ENCODE measurements at places on chromosomes 3 and 15.

GRCh38 chr15:29141308-29142128, 128.1 kb downstream of the NSMCE3 start:
- no peak for DNase-seq

- DNase-seq, result no peak
Measured at GRCh38 chr3:149648525-149648924, 9.3 kb downstream of the WWTR1 start.

DNA sequence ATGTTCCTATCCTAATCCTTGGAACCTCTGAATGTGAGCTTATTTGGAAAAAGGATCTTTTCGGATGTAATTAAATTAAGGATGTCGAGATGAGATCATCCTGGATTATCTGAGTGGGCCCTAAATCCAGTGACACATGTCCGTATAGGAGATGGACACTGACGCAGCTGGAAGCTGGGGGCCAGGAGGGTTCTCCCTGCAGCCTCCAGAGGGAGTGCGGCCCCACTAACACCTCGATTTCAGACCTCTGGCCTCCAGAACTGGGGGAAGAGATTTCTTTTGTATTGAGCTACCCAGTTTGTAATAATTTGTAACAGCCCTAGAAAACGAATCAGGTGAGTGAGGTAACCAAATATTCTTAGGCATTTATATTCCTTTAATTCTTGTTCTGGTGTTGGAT, 2.5 kb downstream of the DNAJB8 start:
- no peak for DNase-seq

DNA sequence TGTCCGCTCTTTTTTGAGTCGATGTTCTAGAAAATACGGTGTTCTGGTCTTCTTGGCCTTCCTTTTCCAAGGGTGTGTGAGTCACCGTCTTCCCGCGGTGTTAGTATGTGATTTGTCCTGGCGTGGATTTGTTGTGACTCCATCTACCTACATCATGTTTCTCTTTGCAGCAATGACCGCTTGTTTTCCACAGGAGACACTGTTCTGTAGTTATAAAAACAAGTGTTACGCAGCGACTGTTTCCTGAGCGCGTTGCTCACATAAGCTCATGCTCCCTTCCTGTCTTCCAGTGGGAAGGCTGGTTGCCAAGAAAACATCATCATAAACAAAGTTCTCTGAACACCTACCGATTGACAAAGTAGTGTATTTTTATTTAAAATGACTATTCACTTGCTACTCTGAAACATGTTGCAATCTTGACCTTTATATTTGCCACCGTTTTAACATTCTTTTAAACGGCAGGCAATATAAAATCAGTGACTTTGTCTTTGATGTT, 19.0 kb downstream of the USP13 start:
- DNase-seq, result no peak

DNA sequence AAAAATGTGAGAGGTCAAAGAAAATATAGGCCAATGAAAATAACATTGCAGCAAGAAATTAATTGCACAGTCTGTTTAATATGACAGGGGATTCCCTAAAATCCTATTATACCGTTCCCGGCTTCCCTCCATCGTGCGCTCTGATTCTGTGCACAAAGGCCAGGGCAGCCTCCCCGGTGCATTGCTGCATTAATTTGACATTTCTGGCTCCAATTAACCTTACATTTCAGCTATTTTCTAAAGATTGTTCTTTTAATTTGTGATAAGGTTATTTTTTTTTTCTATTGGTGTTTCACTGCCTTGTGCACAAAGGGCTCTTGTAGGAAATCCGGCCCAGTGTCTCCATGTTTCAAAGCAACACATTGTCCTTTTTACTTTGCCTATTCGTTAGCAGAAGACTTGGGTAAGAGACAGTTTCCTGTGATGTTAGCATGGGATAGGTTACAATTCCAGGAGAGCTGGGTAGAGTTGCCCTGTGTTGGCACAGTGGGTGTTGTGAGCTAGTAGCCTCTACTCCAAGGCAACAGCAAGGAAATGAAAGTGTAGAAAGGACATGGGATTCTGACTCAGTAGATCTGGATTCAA, 257.3 kb upstream of the IGF1R start:
- DNase-seq, result no peak

DNA sequence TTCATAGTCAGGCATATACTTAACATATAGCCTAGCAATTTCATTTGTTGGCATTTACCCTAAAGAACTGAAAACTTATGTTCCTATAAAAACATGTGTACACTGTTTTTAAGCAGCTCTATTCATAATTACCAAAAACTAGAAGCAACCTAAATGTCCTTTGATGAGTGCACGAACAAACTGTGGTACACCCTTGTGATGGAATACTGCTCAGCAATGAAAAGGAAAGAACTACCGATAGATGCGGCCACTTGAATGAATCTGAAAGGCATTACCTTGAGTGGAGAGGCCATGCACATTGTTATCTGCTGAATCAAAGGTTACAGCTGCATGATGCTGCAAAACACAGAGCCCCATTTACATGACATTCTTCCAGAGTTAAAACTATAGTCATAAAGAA, 44.7 kb downstream of the CFAP92 start:
- no peak for DNase-seq

- no peak for DNase-seq
Measured at GRCh38 chr3:183536238-183536880, 19.1 kb downstream of the KLHL6 start.

GRCh38 chr3:50617096-50617791, at the start of gene MAPKAPK3:
MAPKAPK3 (plus strand) TSS chr3:50617151; CDS start chr3:50617566, 415 bp downstream.
- DNase-seq, result peak; percentile 87

DNA sequence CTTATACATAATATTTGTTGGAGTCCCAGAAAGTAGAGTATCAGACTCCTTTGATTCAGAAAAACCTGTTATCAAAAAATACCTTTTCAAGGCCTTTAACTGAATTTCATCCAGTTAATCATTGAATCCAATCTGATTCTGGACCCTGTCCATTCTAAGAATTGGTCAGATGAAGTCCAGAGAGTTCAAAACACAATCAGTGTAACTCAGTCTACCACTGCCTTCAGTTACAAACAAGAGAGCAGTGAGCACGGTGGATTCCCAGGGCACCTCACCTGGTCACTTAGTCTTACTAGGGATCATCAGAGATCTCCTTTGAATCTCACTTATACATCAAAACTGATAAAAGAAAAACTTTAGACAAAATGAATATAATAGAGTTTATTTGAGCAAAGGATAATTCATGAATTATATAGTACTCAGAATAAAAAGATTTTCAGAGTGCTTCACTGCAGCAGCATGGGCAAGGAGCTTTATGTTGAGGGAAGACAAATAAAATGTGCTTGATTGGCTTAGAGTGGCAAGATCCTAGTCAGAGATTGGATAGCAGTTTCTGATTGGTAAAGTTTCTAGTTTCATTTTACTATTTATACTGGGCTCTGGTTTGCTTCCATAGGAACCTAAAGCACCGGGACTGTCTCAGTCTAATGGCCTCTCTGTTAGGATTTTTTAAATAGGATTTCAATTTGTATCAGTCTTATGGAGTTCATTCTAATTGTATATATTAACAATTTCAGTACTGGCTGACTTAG, 474.9 kb upstream of the GOLIM4 start:
- no peak for DNase-seq

DNA sequence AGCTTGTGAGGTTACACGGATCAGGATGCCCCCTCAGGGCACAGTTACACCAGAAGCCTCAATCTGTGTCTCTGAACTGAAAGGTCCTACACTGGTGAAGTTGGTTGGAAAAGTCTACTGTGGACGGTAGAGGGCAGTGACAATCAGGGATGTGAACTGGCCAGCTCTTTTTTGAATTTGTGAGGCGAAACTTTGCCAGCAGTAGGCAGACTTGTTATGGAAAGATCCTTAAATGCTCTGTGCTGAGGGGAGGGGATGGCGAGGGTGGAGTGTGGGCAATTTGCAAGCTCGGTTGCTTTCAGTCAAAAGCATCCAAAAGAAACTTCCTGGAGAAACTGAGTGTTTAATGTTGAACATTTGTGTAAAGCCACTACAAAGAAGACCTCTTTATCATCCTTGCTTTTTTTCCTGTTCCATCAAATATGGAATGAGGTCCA, 127.4 kb upstream of the ABHD17C start:
- peak; percentile 35 for DNase-seq

DNA sequence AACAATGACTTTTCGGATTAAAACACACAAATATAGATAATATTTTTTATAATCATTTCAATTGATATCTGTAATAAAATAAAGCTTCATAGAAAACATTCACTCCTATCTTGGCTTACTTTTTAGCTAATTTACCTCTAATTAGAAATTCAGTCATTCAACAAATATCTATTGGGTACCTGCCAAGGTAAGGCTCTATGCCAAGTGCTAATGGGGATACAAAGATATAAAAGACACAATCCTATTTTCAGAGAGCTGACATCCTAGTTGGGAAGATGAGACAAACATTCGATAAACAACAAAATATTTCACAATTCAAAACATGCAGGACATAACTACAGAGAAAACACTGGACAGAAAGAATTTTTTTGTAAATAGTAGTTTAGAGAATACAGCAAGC, 63.3 kb downstream of the ULK4 start:
- DNase-seq, result no peak

DNA sequence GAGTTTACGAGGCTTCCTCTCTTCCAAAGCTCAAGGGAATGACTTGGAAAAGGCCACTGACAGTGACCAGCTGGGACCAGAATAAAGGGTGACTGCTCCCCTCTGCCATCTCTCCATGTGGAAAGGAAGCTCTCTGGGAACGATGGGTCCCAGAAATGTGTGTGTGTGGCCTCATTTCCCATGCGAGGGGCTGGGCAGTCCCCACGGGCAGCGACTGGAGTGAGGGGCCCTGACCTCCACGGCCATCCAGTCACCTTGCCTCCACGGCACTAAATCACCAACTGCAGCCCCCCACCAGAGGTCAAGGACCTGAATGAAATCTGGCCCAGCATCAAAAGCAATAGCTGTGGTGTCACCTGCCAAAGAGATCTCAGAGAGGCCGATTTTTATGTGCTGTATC, 29.6 kb downstream of the RGMA start:
- DNase-seq, result no peak

DNA sequence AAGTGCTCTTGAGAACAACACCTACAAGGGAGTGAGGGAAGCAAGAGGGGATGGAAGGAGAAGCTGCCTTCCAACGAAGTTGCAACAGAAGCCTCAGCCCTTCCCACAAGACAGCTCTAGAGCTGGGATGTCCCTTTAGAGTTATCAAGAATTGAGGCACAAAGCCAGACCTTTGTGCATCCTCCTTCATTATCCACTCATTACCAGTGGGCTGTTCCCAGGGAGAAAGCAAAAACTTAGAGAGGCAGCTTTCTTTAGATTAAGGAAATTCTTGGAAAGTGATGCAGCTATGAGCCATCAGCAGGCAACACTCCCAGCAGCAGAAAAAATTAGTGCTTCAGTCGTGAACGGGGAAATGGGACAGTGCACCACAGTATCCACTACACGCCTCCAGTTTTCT, 10.6 kb upstream of the CD96 start:
- DNase-seq, result no peak

- no peak for DNase-seq
Measured at GRCh38 chr3:18012436-18012835, 270.0 kb upstream of the TBC1D5 start.

- DNase-seq, result no peak
Measured at GRCh38 chr3:170585937-170586310, at the start of gene SLC7A14. SLC7A14 (minus strand) TSS chr3:170586075; CDS start chr3:170526936, 59,139 bp downstream.

DNA sequence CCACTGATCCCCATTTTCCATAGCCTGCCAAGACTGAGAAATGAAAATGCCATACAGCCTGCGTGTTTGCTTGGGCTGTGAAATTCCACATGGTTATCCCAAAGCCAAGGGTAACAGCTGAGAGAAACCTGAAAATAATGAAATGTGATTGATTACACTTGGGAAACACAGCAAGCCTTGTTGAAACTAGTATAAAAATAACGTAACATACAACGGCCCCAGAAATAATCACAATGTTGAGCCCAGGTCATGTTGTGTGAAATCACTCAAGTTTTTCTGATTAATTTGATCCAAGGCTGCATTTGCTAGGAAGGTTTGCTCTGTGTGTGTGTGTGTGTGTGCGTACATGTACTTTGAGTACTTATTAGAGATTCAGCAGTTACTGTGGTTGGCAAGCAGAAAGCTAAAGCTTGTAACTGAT, 269.0 kb downstream of the OXSM start:
- DNase-seq, result no peak

DNA sequence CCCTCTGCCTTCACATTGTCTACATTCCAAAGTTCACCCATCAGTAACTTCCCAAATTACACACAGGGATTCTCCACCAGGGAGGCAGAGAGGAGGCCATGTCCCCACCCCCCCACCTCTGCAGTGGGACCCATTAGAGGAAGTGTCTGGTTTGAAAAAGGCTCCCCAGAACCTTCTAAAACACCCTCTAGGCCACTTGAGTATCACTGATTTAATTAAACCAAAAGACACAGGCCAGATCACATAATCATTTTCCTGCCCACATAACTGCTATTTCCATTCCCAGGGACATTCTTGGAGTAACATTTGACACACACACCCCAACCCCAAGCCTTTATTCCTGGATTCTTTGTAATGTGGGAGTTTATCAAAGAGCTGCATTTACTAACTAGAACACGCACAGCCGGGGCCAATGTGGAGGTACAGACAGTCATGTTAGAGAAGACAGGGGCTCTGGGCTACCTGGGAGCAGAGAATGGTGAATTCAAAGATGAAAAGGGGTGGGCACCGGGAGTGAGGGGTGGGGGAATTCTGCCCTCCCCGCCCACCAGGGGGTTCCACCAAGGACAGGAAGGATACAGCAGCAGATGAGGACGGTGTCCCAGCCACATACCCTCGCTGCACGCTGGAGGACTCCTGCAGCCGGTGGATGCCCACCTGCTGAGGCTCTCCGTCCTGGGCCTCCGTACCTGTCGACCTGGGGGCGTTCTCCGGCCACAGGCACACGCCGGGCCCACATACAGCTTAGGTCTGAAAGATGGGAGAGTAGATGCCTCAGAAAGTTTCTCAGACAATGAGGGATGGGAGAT, 201.4 kb upstream of the CTNNB1 start:
- DNase-seq, result no peak

GRCh38 chr3:24496529-24497482, 2.2 kb upstream of the THRB start:
- DNase-seq, result peak; percentile 84

DNA sequence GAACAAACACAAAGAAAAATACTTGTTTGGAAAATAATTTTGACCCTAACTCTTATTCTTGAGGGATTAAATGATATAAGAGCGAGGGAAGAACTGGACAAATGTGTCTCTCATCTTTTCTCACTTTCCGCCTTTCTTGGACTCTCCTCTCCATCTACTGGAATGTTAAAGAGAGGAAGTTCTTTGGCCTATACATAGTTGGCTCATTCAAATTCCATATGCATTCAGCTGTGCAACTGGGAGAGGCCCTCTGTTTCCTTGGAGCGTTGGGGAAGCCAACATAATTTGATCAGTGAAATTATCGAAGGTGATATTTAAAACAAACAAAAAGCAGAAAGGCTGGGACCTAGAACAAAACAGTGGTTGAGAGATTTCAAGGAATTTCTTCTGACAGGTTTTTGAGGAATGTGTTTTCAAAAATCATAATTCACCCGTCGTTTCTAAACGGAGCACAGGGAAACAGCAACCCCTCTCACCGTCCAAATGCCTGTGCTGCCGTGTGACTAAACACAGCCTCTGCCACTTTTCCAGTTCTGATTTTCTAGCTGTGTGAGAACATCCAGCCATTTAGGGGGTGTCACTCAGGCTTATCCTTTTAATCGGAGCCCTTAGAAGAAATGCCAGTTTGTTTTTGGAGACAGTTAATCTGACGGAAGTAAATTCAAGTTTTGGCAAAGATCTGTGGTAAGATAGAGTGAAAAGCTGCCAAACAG, 489.9 kb downstream of the SOX2 start:
- no peak for DNase-seq
